ENCODE measurements at places on chromosomes 16 and 17.
A peak's percentile ranks its signal among the peaks of the same experiment; 100 is the strongest.

- no peak for DNase-seq
These were observed 2.9 kb downstream of the ABCA3 start for GRCh38 chr16:2337431-2338296.

DNA sequence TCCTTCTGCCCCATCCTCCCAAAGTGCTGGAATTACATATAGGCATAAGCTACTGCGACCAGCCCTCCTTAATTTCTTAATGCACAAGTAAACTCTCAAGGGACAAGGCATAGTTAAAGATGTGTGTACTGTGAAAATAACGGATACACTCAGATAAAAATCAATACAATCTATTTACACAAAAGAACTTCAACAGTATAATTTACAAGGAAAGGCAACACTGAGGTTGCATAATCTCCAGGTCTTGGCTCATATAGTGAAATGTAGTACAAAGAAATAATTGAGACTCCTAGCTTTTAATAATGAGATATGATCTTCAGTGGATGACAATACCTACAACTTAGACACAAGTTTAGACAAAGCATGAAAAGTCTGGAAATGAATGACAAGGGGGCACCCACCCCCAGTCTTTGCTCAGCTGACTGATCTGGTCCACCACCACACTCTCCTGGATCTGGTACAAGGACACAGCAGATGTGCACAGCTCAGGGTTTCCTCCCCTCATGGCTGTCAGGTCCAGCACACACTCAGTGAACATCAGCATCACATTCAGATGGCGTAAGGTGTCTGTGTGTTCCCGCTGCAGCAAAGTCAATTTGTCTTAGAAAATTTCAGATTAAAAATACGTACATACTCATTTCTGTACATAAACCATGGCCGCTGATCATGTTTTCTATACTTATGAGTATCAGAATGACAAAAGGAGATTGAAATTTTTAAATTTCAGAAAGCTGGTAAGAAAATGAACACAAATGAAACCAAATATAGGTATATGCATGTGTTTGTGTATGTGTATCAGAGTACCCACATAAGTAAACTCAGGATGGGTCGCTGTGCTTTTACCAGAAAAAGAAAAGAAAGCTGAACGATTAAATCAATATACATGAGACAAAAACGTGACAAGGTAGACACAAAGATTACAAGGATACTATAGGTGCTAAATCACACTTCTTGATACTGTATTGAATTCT, 33.7 kb upstream of the ALDH3A1 start:
- no peak for DNase-seq

GRCh38 chr17:4596636-4597380, 12.5 kb downstream of the SMTNL2 start:
- no peak for DNase-seq

DNA sequence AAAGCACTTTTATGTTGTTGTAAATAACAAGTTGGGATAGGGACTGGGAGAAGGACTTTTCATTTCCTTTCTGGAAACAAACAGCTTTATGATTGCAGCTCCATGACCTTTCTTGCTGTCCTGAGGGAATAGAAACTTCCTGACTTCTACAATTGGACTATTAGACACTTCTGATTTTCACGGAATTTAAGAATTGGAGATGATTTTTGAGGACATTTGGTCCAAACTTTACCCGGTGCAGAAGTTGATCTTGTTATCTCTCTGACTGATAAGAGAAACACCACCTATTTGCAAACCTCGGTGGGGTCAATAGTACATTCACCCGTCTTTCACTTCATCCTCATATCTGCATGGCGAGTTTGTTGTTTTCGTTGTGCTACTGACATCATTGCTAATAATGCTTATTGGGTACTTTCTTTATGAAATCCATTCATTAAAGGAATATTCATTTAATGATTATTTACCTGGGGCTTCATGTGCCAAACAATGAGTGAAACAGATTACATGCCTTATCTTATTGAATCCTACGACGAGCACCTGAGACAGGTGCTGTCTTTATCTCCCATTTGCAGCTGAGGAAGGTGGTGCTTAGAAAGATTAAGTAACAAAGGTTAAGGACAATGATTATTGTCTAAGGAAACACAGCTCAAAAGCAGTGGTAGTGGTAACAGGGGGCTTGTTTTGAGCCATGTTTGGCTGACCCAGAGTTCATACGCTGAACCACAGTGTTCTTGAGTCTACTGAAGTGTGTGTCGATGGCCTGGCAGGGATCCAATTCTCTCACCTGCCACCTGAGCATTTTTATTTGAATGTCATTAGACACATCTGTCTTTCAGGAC, 176.9 kb upstream of the FAM20A start:
- DNase-seq, result peak; percentile 52

GRCh38 chr17:1649844-1650501, at the start of gene RILP:
RILP (minus strand) TSS chr17:1649866; CDS start chr17:1649804, 62 bp downstream.
- DNase-seq, result no peak

DNA sequence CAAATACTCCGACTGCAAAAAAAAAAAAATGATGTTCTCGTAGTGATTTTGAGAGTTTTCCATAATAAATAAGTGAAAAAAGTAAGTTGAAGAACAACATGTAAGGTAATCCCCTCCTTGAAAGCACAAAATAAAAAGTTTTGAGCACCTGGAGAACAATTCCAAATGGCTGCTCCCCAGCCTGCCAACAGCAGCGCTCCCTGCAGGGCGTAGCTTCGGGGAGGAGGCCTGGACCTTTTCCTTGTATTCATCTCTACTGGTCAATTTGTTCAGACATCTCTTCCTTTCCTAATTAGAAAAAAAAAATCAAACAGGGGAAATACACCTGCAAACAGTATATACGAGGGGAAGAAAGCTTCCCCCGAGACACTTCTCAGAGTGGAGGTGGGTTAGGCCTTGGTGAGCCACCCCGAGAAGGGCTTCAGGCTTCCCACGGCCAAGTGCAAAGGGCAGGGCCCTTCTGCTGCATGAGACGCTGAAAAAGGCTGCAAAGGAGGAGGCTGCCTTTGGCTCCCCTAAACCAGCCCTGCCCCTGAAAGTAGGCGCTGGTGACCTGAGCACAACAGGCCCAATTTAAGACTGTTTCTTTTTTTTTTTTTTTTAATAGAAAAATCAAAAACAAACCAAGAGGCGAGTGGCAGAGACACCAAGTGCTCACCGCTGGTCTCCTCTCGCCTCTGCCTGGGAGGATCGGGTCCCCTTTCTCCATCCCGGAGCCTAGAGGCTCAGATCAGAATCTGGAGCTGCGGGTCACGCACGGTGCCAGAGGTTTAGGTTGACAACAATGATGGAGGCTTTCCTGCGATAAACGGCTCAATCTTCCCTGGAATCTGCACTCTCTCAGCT, 193.1 kb upstream of the FOXF1 start:
- DNase-seq, result no peak

DNA sequence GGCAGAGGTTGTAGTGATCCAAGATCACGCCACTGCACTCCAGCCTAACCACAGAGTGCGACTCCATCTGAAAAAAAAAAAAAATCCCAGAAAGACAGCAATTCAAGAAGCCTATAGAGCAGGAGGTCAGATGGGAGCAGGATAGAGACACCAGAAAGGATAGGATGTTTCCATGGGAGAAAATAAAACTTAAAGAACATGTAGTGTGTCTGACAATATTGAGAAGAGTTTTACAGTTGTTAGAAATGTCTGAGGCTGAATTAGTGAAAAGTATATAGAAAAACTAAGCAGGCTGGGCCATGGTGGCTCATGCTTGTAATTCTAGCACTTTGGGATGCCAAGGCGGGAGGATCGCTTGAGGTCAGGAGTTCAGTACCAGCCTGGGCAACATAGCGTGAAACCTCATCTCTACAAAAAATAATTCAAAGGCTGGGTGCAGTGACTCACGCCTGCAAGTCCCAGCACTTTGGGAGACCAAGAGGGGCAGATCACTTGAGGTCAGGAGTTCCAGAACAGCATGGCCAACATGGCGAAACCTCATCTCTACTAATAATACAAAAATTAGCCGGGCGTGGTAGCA, 15.3 kb upstream of the TRIM37 start:
- no peak for DNase-seq

DNA sequence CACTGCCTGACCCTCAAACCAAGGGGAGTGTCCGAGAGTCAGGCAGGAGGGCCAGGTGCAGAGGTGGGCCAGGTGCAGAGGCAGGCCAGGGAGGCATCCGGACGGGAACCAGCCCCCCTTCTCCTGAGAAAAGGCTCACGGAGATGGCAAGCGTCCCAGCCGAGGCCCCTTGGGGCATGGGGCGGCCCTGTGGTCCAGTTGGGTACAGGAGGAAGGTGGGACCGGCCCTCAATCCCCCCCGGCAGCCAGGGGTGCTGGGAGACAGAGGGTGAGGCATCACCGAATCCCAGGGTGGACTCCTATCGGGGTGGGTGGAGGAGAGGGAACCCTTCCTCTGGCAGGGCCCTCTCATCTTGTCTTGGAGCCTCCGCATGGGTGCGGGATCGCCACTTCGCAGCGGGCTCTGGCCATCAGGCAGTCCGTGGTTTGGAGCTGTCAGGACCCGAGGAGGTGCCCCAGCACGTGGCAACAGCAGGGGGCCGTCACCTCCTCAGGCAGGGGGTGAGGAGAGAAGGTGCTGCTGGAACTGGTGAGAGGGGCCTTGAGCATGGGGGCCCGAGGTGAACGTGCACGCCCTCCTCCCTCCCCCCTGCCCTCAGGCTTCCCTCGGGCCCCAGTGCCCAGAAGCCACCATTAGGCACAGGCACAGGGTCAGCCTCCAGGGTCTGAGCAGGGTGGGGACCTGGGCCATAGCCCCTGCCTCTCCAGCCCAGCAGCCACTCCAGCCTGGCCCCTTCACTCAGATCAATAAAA, 38.7 kb upstream of the SLC38A10 start:
- DNase-seq, result no peak

DNA sequence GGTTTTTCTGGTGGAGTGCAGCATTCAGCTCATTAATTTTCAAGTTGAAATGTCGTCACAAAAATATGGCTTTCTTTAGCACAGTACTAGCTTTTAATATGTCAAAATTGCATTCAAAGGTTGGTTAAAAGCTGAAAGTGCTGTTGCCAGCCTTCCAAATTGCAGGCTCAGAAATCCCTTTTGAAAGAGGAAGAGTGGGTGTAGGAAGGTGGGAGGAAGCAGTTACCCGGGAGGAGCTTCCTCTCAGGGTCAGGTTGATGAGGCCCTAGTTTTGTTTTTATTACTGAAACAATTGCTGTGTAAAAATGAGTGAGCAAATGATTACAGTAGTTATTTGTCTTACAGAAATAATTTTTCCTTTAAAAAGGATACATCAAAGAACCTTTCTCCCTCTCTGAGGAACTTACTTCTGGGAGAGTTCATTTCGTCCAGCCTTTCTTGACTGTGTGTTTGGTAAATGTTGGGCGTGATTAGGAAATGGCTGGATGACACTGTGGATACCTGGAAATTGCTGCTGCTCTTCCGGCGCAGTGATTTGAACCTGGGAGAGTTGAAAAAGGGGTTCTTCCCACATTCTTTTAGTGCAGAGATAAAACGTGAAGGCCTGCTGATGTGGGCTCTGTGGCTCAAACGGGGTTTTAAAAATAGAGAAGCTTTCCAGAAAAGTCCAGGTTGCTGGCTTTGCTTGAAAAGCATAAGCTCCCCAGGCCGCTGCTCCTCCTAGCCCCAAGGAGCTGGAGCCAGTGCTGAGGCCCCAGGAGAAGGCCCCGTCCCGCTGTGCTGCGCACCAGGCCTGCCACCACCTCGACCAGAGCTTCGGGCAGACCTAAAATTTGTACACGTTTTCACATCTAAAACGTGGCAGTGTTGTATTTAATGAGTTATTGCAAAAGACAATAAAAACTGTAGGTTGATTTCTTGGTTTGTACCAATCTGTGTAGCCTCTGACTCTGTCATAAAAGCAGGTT, 41.7 kb downstream of the SEC14L1 start:
- no peak for DNase-seq

GRCh38 chr17:68462381-68463210, 5.3 kb upstream of the WIPI1 start:
- peak; percentile 85 for DNase-seq

- DNase-seq, result no peak
These were observed 250.0 kb downstream of the ABCC12 start for GRCh38 chr16:47905771-47906170.

DNA sequence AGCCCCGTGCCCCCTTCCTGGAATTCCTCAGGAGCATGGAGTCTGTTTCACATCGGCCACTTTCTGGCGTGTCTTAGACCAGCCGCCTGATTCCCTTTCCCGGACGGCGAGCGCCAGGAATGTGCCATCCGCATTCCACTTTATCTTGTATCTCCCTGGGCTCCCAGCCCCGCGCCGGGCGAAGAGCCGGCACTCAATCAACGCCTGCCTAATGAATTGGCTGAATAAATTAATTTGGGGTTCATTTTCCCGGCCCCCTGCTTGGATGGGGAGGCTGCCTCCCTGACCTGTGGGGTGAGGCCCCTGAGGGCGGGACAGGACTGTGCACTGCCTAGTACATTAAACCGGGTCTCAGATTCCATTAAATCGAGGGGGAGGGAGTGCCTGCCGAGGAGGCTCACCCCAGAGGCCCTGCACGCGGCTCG, 282.3 kb upstream of the TNRC6C start:
- no peak for DNase-seq

DNA sequence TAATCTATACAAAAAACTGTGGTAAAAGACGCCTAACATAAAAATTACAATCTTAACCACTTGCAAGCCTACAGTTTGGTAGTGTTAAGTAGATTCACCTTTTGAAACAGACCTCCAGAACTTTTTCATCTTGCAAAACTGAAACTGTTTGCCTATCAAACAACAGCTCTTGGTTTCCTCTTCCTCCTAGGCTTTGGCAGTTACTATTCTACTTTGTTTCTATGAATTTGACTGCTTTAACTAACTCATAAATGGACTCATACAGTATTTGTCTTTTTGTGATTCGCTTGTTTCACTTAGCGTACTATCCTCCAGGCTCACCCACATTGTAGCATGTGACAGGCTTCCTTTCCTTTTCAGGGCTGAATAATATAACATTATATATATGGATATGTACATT, 97.0 kb downstream of the PRKCA start:
- DNase-seq, result no peak

GRCh38 chr17:74199306-74200092, 4.0 kb upstream of the RPL38 start:
- peak; percentile 86 for DNase-seq

- no peak for DNase-seq
These were observed 5.5 kb downstream of the CBFB start for GRCh38 chr16:67034487-67034886.

DNA sequence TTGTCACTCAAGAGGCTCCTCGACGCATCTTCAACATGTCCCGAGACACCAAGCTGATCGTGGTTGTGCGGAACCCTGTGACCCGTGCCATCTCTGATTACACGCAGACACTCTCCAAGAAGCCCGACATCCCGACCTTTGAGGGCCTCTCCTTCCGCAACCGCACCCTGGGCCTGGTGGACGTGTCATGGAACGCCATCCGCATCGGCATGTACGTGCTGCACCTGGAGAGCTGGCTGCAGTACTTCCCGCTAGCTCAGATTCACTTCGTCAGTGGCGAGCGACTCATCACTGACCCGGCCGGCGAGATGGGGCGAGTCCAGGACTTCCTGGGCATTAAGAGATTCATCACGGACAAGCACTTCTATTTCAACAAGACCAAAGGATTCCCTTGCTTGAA, 101.0 kb downstream of the HS3ST2 start:
- no peak for DNase-seq

- no peak for DNase-seq
These were observed 683 bp downstream of the LCAT start for GRCh38 chr16:67943256-67943618.

- DNase-seq, result no peak
These were observed 479.5 kb downstream of the TMEM114 start for GRCh38 chr16:8110572-8111514.
